Spleen (tissue), 13 donors: ENCODE measurements at places on chromosomes 16 and 17.
A peak's percentile ranks its signal among the peaks of the same experiment; 100 is the strongest.

- DNase-seq, result no peak
Observed at GRCh38 chr16:58411336-58411735, 19.1 kb downstream of the GINS3 start.

GRCh38 chr16:52499060-52499440 lies 47.9 kb downstream of the TOX3 start:
- DNase-seq, result no peak

DNA sequence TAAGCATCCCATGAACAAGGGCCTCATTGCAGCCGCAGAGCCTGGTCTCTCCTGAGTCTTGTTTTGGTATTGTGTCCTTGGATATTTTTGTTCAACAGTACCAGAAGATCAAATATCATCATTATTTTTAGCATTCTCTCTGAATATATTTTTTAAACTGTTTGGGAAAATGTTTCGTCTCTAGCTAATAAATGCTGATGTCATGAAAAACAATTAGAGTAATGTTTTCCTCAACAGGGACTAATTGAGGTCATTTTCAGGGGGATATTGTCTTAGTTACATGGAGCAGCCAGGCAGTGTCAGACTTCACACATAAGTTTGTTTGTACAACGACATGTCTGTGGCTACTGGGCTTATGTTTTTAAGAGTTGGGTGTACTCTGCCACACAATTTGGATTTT lies 805.3 kb upstream of the SOX9 start:
- DNase-seq, result no peak

GRCh38 chr17:44198721-44199552 lies 747 bp downstream of the ATXN7L3 start:
- peak; percentile 95 for DNase-seq

GRCh38 chr16:58019866-58020538 lies 5.6 kb upstream of the MMP15 start:
- DNase-seq, result peak; percentile 68

DNA sequence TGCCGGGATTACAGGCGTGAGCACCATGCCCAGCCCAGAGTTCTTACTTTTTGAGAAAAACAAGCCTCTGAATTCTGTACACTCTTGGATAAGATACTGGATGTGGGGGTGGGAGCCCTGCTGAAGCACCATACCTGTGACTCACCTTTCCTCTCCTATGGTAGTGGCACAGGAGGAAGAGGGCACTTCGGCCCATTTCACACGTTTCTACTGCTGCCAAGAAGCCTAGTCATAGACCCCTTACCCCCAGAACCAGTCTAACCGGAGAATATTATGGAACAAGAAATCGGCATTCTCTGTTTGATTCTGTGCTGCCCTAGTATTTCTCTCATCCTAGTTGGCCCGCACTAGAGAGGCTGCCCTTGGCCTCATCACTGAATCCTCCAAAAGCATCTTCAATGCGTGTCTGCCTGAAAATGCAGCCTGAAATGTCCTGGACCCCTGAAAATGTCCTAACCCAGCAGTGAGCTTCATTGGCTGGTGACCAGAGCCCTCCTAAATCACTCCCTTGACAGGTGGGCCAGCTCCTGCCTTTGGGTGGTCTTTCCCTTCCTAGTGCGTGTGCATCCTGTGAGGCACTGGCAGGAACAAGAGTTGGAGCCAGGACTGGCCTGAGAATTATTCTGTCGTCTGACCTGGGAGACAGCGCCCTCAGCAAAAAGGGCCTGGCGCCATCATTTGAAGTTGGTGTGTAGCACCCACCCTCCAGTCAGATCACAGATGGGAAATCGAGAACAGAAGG lies 37.9 kb downstream of the NDEL1 start:
- no peak for DNase-seq

GRCh38 chr17:51014129-51014528 lies 106.5 kb downstream of the SPAG9 start:
- DNase-seq, result no peak

DNA sequence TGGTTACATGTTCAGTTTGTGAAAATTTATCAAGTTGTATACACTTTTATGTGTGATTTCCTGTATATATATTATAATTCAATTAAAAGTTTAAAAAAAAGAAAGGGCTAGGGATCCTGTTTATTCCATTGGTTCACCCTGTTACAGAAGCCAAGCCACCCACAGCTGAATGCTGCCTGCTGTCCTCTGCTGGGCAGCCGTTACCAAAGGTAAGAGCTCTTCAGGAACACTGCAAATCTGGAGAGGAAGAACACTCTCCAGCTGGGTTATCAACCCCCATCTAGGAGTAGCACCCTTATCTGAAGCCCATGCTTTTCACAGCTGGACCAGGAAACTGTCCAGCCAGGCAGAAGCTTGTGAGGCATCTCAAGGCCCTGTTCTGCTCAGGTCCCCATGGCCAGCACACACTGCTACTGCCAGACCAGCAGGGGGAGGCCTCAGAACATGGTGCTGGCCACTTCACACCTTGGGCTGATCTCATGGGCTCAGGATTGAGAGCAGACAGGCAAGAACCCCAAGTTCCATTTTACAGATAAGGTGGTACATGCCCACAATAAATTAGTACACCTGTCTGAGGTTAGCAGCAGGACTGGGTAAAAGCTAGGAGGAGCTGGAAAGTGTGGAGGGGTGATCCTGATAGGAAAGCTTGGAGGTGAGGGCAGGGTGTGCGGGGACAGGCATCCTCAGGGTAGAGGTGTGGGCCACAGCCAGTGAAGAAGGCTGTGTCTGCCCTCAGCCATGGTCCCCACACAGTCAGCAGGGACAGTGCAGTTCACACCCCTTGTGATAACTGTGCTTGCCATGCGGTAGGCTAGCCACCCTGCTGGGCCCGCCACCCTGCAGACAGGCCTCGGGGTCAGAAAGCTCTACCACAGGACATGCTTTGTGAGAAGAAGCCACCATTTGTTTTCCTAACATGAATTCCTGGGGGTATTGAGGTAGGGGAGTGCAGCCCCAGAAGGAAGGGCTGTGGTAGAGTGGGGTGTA lies 54.3 kb upstream of the SREBF1 start:
- DNase-seq, result peak; percentile 81

DNA sequence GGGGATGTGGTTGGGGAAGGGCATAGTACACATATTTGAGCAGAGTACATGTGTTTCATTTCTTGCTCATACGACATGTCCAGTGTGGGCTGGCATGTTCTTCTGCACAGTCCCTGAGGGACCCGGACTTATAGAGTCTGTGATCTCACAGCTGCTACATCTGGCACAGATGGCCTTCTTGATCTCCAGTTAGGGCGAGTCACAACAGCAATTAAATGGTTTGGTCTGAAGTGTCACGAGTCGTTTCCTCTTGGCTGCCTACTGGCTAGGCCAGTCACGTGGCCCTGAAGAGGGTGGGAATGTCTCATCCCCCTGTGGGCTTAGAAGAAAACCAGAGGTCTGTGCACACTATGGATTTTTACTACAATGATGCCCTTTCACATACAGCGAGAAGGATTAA lies 443.6 kb downstream of the WWOX start:
- DNase-seq, result no peak

GRCh38 chr17:79212149-79213087 lies 137.8 kb downstream of the ENGASE start:
- no peak for DNase-seq

GRCh38 chr16:50316102-50316847 lies 49.9 kb downstream of the ADCY7 start:
- no peak for DNase-seq

GRCh38 chr16:25089351-25089750 lies 22.2 kb upstream of the LCMT1 start:
- no peak for DNase-seq
